ENCODE measurements at places on chromosomes 2 and 18. TPM values are rescaled to one million over a fixed set of nuclear protein-coding genes. Genes with fewer than 3 reads are reported as not detected.

Gene DOK6
- total RNA-seq = 0.66 TPM

DNA sequence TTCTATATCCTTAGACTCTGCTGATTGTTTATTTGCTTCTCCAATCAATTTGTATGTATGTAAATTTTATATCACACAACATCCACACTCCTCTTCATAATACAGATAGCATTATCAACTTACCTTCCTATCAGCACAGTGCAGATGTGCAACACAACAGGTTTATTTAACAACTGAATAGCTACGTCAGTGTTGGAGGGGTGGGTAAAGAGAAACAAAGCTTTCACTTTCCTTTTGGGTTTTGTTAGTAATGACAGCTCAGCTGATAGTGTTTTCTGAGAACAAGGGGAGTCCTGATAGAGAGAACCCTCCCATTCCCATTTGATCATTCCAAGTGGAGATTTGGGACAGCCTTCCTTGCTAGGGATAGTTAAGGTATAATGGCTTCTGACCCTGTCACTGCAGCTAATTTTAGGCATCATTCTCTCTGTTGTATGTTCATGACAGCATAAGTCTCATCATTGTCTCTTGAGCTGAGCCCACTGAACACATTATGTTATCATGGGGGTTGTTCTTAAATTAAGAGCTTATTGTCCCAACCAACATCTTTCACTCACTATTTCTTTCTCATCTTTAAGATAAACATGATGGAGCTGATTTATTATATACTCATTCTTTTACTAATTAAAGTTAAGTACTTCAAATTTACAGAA, 227.7 kb downstream of the GPD2 start:
- no peak overlapping the region for H3K4me3 ChIP-seq
- no peaks in the 10 kb centered on the region for H3K27me3 ChIP-seq
- no peaks in the 10 kb centered on the region for H3K36me3 ChIP-seq
- no peaks in the 10 kb centered on the region for H3K4me1 ChIP-seq

DNA sequence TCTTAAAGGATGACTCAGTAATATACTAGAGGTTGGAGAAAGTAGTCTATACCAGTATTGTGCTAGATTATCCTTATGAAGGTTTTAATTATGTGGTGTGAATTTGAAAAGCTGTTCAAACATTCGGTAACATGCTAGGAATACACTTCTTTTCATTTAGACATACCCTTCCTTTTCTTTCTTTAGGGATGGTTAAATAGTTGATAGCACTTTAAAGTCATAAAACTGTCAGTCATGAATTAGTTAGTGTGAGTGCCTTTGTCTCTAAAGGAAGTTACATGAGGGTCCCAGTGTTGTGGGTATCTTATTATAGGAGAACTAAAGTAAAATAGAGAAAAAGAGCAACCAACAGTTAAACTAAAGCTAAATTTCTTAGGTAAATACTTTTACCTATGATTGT, 149.3 kb downstream of the CSRNP3 start:
- no peak overlapping the region for H3K4me3 ChIP-seq
- H3K27ac ChIP-seq = no peak overlapping the region
- no peak for DNase-seq
- H3K4me1 ChIP-seq = no peaks in the 10 kb centered on the region
- H3K36me3 ChIP-seq = no peaks in the 10 kb centered on the region

DNA sequence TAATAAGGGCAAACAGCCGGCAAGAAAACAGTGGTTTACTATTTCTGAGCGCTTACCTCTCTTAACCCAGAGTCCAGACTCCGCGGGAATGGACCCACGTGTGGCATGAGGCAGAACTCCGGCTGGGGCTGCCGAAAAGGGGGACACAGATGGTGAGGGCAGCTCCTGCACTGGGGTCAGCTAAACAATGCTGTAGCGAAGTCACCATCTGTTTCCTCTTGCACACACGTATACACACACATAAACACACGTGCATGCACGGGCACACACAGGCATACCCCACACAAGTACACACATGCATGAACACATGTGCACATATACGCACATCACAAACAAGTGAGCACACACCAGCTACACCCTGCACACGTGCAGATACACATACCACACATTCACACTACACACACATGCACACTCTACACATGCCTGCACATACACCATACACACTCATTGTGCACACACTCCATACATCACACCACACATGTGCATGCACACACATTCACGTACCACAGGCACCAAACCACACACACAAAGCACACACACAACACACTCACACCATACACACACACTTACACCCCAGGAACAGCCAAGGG, 105.9 kb upstream of the ID2 start:
- H3K36me3 ChIP-seq = no peaks in the 10 kb centered on the region
- no peak overlapping the region for H3K4me3 ChIP-seq
- H3K27me3 ChIP-seq = no peaks in the 10 kb centered on the region
- no peak for DNase-seq
- peaks cover 33% of the 10 kb centered on the region for H3K4me1 ChIP-seq
- H3K27ac ChIP-seq = no peak overlapping the region
